Head of caudate nucleus (tissue), 42 donors: ENCODE measurements at places on chromosomes 16 and 17.
A peak's percentile ranks its signal among the peaks of the same experiment; 100 is the strongest.

- DNase-seq: no peak
Observed at GRCh38 chr16:1047801-1048200, 24.7 kb upstream of the SSTR5 start.

DNA sequence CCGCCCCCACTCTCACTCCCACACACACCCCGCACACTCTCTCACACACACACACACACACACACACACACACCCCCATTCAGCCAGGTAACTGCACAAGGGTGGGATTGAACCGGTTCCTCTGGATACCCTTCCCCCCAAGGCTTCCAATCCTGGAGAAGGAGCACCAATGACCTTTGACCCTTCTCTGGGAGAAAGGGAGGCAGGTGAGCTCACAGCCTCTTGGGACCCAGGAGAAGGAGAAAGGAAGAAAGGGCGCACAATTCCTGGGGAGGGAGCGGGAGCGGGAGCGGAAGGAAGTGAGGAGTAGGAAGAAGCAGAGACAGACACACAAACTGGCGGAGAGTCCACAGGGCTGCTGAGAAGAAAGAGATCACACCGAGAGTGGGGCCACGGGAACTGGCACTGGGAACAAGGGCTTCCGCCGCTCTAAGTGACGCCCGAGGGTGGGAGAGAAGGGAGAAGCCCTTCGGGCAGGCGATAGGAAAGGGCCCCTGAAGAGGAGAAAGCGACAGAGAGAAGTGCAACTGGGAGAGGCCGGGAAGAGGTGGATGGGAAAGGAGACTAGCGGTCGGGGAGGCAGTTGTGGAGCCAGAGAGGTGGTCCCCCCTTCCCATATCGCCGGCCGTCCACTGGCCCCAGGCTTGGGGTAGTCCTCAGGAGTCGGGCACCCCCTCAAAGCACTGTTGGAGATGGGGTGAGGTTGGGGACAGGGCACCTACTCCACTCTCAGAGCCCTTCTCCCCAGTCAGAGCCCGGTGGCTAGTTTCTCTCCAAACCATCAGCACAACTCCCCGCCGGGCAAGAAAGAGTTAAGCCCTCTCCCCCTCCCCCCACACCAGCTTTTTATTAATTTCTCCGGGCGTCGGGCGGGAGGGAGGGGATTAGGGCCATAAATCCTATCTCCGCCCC is 1.3 kb downstream of the SAMD14 start:
- DNase-seq: peak; percentile 44

- no peak for DNase-seq
Observed at GRCh38 chr17:6996256-6997011, 585 bp downstream of the ALOX12 start.

DNA sequence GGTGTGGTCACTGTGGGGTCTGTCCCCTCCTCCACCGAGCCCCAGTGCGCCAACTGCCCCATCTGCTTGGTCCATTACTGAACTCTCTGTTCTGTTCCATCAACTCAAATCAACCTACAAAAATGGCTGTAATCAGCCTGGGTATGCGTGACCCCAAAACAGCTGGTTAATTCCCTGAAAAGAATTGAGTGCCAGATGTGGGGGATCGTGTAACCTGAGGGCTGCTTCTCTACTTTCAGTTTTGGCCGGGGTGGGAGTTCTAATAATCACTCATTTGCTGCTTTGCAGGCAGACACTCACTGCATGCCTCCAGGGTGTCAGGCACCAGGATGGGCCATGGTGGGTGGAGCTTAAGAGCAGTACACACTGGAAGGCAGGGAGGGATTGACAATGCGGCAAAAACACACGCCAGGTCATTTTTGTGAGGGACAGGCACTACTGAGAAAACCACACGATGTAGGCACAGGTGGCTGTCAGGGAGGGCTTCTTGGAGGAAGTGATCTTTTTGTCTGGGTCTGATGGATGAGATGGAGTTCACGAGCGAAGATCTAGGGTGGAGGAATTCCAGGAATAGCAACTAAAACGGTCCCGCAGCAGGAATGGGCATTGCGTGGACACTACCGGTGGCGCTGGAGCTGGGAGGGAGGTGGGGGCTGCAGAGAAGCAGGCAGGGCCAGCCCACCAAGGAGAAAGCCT is 30.4 kb upstream of the SSTR5 start:
- DNase-seq: no peak

- peak; percentile 5 for DNase-seq
Observed at GRCh38 chr16:50909831-50910735, 168.2 kb downstream of the CYLD start.

- DNase-seq: no peak
Observed at GRCh38 chr17:58277802-58278595, 2.7 kb downstream of the MPO start.

- DNase-seq: no peak
Observed at GRCh38 chr16:67011274-67011673, 17.7 kb upstream of the CBFB start.

- no peak for DNase-seq
Observed at GRCh38 chr17:32757963-32758362, 119.0 kb downstream of the MYO1D start.

- peak; percentile 32 for DNase-seq
Observed at GRCh38 chr16:57606847-57607501, 21.5 kb upstream of the ADGRG1 start.

DNA sequence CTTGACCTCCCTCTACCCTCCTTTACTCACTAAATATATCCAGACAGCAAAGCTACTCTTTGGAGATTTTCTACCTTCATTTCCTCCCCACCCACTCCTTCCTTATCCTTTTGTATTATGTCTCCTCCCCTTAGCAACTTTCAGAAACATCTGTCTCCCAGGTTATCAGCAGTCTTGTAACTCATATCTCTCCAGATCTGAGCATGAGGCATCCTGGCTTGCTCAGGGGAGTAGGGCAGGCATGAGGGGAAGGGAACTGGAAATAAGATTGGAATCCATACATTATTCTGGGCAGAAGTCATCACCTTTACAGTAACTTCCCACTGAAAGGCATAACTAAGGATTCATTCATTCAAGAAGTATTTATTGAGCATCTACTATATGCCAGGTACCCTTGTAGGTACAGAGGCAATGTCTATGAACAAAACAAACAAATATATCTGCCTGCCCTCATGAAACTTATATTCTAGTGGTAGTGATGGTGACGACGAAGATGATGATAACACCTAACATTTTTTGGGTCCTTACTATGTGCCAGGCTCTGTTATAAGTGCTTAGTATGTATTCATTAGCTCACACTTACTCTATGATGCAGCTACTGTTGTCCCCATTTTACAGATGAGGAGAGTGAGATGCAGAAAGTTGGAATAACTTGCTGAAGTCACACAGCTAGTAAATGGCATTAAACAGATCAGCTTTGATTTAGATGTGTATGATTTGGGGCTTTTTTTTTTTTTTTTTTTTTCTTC is 123.9 kb upstream of the CACNG3 start:
- DNase-seq: no peak

GRCh38 chr17:9798724-9799123 is 7.3 kb upstream of the DHRS7C start:
- DNase-seq: no peak

GRCh38 chr16:21227866-21228265 is 5.6 kb upstream of the ANKS4B start:
- DNase-seq: no peak

- no peak for DNase-seq
Observed at GRCh38 chr17:58686980-58687379, 4.9 kb downstream of the TEX14 start.

DNA sequence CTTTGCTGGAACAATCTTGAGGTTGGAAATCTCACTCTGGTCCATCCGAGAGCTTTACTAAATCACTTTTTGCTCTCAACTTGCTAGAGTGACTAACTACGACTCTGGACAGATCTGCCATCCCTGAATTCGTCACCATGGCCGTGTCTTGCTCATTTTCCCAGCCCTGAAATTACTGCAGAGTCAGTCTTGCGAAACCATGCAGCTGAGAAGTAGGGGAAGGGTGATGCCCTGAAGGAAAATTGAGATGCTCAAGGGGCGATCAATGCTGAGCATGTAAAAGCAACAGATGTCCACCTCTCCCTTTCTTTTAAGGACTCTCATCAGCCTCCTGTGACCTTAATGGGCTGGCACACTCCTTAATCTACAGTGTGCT is 18.8 kb downstream of the PCTP start:
- no peak for DNase-seq

GRCh38 chr16:27806986-27807385 is 256.5 kb downstream of the GSG1L start:
- DNase-seq: no peak

DNA sequence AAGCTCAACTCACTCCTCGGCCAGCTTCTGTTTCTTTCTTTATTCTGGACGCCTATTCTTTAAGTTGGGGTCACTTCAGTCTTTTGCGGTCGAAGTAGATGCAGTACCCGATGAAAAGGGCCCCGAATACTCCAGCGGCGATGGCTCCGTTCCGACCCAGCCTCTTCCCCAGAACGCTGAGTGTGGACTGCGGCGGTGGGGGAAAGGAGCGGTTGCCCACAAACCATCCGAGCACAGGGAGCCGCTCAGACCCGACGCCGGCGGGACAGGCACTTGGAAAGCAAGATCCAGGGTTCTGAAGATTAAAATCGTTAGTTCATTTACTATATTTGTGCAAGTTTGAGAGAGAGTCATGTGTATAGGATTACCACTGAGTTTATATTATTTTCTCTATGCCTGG is 22.5 kb downstream of the SLFN12L start:
- DNase-seq: no peak

- DNase-seq: no peak
Observed at GRCh38 chr17:80354336-80354735, 60.6 kb upstream of the ENDOV start.

GRCh38 chr16:89615596-89616090 is 2.2 kb downstream of the DPEP1 start:
- DNase-seq: no peak

- DNase-seq: no peak
Observed at GRCh38 chr17:20914658-20915057, 128.2 kb downstream of the USP22 start.

DNA sequence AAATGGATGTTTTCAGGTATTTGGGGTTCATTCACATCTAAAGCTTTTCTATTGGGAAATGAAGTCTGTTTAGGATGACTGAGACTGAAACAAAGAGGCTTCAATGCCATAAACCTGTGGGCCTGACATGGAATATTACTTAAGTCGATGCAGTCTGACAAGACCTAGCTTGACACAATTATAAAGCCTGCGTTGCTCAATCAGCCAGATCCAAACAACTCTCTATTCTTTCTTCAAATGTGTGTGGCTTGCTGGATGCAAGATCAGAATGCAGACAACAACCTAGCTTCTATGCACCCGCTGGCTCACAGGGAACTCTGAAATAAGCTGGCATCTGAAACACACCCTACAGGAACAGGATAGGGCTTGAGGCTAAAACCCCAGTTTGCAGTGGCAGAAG is 40.0 kb downstream of the RFFL start:
- no peak for DNase-seq

DNA sequence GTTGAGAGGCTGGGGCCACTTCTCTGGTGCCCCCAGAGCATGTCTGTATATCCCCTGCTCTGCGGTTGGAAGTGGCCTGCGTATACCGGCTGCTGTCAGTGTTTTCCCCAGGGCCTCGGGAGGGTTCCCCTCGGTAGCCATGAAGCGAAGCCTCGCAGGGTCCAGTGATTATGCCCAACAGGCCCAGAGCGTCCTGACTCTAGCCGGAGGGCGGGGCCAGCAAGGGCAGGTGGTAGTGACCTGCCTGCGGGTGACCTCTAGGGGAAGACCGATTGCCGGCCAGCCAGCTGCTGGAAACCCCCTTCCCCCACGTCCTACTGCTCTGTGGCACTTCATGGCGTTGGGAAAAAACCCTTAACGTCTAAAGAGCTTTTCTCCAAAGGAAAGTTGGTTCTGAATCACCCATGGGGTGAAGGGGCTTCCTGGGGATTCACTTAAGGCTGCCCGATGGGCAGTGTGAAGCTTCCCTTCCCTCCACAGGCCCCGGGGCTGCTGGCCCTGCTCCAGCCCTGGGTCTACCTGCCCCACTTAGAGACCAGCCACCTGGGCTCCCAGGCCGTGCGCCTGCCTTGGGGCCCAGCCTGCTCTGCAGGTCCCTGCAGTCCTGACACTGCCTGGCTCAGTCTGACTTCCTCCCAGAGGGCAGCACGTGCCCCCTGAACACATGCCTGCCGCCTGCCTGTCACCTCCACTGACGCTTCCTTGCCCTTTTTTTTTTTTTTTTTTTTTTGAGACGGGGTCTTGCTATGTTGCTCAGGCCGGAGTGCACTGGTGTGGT is 72.8 kb downstream of the SOCS1 start:
- DNase-seq: no peak

GRCh38 chr17:58144801-58145200 is 3.4 kb upstream of the OR4D1 start:
- DNase-seq: no peak

GRCh38 chr17:43905985-43906852 is 1.1 kb downstream of the MPP2 start:
- DNase-seq: peak; percentile 90

GRCh38 chr16:14181371-14182050 is 110.4 kb downstream of the MRTFB start:
- no peak for DNase-seq

DNA sequence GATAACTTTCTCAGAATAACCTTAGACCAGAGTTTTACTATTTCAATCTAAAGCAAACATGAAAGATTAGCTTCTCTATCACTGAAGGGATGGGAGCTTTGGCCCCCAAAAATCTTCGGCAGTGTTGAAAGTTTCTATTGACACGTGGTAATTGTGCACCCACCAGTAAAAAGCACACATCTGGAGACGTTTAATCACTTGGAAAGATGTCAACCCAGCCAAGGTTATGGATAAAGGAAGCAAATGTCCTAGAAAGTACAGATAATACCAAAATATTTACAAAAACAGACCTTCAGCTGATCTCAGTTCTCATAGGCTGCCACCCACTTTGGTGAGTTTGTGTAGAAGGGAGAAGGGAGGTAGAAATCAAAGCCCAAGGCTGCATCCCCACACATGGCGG is 5.3 kb downstream of the MYCBPAP start:
- no peak for DNase-seq

DNA sequence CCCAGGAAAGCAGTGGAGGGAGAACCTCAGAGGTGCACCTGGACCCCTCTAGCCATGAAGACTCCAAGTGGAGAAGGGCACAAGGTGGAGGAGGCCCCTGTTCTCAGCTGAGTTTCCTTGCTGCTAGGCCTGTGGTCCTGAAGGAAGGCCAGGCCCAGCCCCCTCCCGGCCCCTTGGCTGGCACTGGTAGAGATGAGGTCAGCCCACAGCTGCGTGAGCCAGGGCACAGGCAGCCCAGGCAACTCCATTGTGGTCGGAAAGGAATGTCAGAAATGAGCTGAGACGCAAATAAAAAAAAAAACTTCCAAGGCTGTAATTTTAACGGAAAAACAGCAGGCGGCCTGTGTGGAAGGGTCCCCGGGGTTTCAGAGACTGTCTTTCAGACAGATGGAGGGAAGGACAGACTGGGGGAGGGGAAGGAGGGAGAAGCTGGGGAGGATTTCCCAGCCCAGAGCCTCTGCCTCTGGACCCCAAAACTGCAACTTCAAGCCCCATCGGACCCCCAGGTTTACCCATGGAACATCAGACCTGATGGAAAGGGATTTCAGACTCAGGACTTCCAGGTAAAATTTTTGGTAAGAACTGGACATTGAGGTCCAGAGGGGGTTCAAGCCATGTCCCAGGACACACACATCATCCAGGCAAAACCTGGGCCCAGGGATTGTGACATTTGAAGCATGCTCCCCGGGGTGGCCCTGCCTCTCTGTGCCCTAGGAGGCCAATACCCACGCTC is 25.6 kb upstream of the MRPS23 start:
- DNase-seq: peak; percentile 85

GRCh38 chr17:66782851-66783250 is 52.1 kb upstream of the CACNG5 start:
- DNase-seq: no peak
